Activated B cell treated with CpG ODN at 0.5 μM for 24 hours (primary cell): ENCODE measurements at places on chromosomes 13 and 19.

- no peak for DNase-seq
Observed at GRCh38 chr13:79528356-79528755, 47.4 kb downstream of the NDFIP2 start.

- DNase-seq, result no peak
Observed at GRCh38 chr19:1663852-1664251, 11.4 kb upstream of the TCF3 start.

DNA sequence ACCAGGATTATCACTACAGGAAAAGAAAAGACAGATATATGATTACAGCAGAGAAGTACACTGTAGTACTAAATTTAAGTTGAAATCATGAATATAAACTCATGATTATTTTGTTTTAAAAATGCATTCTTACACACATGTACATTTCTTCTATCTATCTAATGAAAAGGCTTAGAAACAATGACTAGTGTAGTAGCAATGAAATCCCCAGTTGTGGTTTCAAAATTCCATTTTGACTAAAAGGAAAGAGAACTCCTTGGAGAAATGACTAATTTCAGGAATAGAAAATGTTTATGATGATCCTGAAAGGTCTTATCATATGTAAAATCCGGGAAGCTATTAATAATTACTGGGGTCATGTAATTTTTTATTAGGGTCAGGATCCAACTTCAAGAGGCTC is 195.0 kb upstream of the STARD13 start:
- no peak for DNase-seq

DNA sequence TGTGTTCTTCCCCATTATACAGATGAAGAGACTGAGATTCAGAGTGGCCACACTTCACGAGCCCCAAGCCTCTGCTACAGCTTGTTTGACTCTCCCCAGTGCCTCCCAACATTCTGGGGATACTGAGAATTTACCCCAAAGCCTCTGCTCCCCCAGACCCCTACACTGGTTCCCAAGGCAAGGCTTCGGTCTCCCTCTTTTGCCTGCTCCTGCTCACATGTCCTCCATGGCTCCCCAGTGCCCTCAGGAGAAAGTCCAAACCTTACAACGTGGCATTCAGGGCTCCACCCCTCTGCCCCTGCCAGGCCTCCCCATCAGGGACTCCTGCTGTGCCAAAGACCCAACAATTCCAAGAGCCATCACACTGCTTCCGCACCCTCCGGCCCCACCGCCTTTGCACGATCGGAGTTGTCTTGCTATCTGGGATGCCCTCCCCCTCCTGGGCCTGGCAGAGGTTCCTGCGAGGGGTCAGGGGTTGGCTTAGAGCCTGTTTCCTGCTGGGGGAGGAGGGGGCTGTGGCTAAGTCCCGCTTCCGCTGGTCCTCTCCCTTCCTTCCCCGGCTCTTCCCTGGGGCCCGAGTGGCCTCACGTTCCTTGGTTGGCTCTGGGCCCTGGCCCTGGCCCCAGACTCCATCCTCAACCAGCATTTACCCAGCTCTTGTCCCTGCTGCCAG is 15.4 kb downstream of the GTPBP3 start:
- DNase-seq, result no peak

DNA sequence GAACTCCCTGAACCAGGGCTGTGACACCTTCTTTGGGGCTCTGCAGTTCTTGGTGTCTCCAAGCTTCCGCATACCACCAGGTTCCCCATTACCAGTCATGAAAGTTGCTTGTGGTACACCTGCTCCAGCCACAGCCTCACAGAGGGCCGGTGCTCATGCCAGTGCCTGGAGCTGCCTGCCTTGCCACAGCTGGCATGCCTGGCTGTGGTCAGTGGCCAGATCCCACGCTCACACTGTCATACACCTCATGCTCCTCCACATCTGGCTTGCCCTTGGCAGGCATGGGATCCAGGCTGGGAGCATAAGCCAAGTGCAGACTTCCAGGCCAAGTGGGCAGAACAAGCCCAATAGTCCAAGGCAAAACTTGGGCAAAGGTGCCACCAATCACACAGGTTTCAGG is 1054.9 kb downstream of the SLITRK5 start:
- no peak for DNase-seq

GRCh38 chr13:38998739-38999138 is 8.1 kb upstream of the STOML3 start:
- no peak for DNase-seq

DNA sequence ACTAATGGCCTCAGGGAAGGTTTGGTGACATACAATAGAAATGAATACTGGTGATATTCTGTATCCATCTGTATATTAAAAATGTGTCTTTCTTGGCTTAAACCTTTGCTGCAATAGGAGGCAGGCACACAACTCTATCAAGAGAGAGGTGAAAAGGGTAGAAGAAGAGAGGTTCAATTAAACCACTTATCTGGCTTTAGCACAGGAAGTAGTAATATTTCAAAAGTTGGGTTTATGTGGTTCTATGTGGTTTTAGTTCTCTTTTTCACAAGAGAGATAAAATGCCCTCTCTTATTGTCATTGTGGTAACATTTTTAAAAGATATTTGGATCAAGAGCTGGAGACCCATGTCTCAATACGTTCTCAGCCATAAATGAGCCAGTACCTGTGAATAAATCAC is 146.2 kb upstream of the FNDC3A start:
- no peak for DNase-seq

GRCh38 chr19:32387701-32388392 is 17.7 kb upstream of the DPY19L3 start:
- DNase-seq, result no peak

DNA sequence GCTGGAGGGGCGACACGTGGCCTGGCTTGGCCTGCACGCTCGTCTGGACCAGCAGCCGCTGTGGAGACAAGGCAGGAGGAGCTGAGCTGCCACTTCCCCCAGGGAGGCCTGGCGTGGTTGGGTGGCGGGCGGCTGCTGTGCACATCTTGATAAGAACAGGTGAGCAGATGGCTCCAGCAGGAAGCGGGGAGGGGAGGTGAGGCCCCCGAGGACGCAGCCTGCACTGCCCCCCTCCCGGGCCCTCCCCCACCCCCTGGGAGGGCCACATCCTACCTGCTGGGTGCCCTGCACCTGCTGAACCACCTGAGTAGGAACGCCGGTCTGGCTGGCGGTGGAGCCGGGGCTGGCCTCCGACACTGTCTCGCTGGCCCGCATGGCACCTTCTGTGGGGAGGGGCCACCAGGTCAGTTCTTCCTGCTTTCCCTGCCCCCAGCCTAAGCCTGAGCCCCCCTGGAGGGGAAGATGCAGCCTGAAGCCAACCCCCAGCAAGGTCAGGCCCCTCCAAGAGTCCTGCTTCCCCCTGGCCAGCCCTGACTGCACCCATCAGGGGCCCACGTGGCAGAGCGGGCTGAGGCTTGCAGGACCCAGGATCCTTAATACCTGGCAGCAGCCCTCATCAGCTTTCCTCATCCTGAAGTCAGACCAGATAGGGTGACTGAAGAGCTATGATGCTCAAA is 22.8 kb downstream of the RFX1 start:
- DNase-seq, result no peak

GRCh38 chr19:10419646-10420443 is 493 bp upstream of the PDE4A start:
- no peak for DNase-seq

- DNase-seq, result no peak
Observed at GRCh38 chr19:49361438-49362047, 673 bp downstream of the TEAD2 start.

GRCh38 chr13:21059641-21060337 is 1.6 kb downstream of the LATS2 start:
- DNase-seq, result no peak

GRCh38 chr19:29753934-29754305 is 38.9 kb upstream of the C19orf12 start:
- DNase-seq, result no peak

- no peak for DNase-seq
Observed at GRCh38 chr19:13962699-13963602, 10.6 kb downstream of the DCAF15 start.

DNA sequence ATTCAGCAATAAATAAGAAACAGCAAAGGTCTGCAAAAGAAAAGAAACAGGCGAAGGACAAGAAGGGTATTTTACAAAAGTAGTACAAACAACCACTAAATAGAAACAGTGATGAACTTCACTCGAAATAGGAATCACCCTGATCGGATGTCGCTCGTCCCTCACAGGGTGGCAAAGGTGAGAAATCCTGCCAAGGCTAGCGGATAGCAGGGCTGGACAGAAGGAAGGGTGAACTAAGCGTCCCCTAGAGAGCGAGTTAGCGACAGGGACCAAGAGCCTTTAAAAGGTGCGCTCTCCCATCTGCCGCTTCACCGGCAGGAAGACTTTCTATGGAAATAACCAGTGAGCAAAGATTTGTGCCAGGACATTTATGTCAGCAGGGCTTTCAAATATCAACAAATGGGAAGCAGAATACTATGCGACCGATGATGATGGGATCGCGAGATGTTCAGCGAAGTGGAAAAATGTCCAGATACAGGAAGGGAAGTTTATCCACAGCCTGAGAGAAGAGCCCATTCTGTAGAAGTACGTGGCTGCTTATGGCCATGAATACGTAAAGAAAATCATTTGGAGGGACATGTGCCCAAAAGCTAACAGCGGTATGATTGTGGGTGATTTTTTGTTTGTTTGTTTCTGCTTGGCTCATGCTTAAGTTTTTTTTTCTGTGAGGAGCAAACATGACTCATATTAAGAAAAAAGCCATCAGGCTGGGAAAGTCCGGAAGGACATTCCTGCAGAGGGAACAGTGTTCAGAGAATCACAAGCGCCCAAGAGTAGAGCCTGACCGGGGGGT is 18.9 kb downstream of the ELAVL1 start:
- DNase-seq, result no peak

DNA sequence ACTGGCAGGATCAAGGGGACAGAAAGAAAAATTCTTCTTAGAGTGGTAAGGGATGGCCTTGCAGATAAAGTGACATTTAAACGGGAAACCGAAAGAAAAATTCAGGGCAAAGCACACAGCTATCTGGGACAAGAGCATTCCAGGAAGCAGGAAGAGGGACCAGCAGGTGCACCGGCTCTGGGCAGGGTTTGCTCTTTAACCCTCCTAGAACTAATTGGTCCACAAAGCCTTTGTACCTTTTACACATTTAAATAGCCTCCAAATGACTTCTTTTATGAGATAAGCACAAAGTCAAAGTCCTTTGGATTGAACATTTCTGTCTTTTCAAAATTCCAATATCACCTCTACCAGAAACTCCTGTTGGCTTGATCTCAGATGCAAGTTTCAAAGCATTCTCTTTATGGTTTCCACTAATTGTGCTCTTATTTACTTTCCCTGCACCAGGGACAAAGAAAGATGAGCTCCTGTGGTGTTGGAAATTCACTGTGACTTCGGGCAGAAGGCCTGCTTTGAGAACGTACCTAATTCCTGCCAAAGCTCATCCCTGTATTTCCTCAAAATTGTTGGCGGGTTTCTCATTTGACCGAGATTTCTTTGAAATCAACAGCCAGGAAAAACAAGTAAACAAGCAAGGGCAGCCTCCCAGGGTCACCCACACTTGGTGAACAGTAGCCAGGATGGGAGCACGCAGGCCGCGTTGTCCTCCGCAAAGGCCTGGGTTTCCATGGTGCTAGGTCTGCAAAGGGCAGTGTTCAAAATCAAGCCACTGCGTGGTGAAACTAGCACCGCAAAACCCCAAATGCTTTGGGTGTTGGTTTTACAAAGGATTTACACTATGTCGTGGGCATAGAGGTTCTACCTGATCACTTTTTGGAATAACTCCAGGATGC is 98.6 kb downstream of the IRS2 start:
- no peak for DNase-seq

GRCh38 chr13:110472904-110473563 is 88.5 kb downstream of the RAB20 start:
- no peak for DNase-seq

DNA sequence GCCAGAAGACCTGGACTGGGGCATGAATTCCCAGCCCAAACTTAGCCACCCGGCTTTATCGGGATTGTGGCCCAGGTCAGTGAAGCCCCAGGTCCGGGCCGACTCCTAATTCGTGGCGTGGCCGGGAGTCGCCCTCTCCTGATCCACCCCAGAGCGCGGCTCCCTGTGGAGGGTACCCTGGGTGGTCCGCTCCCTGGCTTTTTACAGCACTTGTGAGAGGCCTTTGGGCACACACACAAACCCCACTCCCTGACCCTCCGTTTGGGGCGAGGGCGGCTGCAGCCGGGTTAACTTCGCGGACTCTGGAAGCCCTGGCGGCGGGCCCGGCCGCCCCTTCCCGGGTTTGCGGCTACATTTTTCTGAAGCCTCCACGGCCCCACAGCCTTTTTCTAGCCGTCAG is 56.4 kb downstream of the ZNF568 start:
- DNase-seq, result no peak

- DNase-seq, result no peak
Observed at GRCh38 chr19:23528376-23528775, 133.1 kb upstream of the ZNF91 start.

DNA sequence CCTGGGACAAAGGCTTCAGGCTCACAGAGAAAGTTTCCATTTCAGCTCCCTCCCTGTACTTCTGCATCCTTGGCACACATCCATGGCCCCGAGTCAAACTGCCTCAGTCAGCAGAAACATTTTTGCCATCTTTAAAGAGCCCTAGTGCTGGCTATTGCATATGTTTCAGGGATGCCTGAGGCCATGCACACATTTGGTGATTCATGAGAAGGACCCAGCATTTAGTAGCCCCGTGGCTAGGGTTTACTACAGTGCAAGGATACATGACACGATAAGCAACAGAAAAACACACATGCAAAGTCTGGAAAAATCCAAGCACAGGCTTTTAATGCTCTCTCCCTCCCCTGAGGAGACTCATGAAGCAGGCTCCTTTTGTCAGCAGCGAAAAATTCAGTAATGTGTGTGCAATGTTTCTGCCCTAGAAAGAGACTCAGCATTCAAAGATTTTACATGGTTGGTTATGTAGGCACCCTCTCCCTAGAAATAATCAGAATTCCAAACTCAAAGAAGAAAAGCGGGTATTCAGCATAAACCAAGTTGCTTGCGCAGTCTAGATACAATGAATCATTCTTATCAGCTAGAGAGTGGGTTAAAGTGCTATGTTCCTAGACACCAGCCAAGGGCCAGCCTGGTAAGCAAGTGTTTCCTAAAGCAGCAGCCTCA is 17.6 kb downstream of the ACOD1 start:
- DNase-seq, result no peak

DNA sequence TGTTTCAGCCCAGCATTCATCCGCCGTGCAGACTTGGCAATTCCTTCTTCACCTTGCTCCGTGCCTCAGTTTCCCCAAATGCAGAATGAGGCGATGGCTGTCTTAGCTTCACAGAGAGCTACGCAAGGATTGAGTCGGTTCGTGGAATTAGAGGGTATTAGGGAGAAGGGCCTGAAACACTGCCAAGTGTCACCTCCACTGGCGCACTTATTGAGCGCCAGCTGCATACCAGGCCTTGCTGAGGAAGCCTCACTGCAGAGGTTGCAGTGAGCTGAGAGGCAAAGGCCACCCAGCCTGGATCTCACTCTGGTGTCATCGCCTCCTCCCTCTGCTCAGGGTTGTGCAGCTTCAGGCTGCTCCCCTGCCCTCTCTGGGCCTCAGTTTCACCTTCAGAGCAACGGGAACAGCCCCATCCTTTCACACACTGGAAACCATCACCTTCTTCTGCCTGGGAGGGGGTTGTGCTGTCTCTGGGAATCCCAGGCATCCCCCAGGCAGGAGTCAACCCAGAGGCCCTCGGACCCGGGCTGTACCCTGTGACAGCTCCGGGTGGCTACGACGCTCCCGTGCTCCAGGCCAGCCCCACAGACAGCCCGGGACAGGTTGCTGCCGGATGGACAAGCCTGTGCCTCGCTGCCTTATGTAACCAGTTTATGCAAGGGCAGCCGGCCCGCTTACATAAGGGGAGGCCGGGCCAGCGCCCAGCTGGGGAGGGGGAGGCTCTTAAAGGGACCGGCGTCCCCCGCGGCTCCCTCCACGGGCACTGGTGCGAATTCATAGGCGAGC is 31.9 kb downstream of the NFIC start:
- no peak for DNase-seq

- no peak for DNase-seq
Observed at GRCh38 chr13:43122791-43123190, 99.4 kb downstream of the DNAJC15 start.
